ENCODE measurements at places on chromosomes 3 and 15.

- DNase-seq: no peak
Measured at GRCh38 chr15:34070003-34070402, 31.0 kb upstream of the AVEN start.

DNA sequence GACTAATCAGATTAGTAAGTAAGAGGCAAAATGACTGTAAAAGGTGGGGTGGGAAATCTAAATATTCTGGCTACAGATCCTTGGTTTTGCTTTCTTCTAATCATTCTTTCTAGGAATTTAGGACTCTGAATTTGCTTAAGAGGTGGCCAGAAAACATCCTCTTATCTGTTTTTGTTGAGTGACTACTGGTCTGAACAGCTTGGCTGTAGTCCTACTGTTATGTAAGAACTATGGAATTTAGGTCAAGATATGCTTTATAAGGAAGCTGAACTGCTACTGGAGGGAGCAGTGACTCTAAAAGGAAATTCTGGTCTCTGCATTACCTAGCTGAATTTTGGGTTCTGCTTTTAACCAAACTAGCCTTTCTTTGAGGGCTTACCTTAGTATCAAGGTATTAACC is 33.5 kb upstream of the CSPG5 start:
- no peak for DNase-seq

GRCh38 chr15:54250326-54250725 is 272.1 kb downstream of the UNC13C start:
- DNase-seq: no peak

- DNase-seq: no peak
Measured at GRCh38 chr15:88647351-88648105, 8.7 kb downstream of the ISG20 start.

GRCh38 chr3:62416144-62416543 is 42.8 kb upstream of the FEZF2 start:
- no peak for DNase-seq

- DNase-seq: no peak
Measured at GRCh38 chr15:89114990-89115389, 26.7 kb downstream of the ABHD2 start.
